Fibroblast of pulmonary artery (primary cell): ENCODE measurements at places on chromosomes 16 and 17.

GRCh38 chr17:66255527-66255971 is 26.3 kb upstream of the APOH start:
- no peak for DNase-seq

DNA sequence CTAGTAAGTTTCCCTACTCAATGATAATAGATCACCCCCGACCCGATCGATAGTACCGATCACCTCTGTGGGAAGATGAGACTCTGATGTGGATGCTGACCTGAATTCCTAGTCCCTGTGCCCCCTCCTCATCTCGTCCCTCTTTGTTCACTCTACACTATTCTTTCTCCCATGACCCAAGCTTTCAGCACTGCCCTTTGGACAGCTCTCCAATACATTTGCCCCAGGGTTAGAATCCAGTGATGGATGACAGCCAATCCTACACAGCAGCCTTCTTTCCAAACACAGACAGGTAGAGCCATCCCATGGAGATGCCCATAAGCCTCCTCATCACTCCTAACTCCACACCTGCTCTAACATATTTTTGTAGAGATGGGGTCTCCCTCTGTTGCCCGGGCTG is 141.1 kb downstream of the GSG1L start:
- no peak for DNase-seq

GRCh38 chr16:74695450-74696422 is 4.9 kb downstream of the MLKL start:
- peak; percentile 96 for DNase-seq

GRCh38 chr17:65041518-65041917 is 15.0 kb downstream of the GNA13 start:
- DNase-seq = no peak

DNA sequence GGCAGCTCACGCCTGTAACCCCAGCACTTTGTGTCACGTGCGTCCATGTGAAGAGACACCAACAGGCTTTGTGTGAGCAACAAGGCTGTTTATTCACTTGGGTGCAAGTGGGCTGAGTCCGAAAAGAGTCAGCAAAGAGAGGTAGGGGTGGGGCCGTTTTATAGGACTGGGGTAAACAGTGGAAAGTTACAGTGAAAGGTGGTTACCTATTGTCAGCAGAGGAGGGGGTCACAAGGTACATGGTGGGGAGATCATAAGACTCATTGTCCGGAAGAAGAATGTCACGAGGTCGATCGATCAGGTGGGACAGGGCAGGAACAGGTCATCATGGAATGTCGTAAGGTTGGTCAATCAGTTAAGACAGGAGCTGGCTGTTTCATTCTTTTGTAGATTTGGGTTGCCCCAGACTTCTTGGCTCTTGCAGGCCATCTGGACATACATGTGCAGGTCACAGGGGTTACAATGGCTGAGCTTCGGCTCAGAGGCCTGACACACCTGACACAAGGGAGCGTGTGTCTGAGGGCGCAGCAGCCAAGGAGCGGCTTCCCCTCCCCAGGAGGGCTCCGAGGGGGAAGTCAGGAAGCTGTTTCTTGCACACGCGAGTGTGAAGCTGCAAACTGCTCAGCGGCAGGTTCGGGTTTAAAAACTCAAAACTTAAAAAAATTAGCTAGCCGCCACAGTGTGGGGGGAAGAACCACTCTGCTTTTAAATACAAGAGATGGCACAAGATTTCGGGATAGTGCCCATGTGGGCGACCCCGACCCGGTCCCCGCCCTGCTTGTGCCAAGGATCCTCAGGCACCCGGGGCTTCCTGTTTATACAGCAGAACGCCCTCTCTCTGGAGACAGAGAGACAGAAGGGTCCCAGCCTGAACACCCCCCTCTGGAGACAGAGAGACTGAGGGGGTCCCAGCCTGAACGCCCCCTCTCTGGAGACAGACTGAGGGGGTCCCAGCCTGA is 12.4 kb upstream of the TEX19 start:
- DNase-seq = no peak

- no peak for DNase-seq
These were observed 133.9 kb downstream of the GAS7 start for GRCh38 chr17:10064536-10064935.

DNA sequence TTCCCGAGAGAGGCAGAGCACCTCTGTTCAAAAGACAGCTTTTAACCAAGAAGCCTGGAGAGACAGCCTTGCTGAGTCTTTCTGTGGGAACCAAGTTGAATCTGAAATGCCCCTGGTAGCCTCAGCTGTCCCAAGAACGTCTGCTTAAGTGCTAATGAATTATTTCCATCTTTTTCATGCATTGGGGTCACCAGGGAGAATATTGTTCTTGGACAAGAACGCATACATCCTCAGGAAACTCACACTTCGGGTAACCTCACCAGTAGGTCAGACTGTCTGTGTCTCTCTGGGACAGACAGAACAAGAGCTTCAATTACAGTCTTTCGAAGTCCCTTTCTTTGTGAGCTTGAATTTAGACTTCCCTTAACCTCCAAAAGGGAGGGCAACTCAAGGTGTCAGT is 134.6 kb upstream of the ADAMTS18 start:
- no peak for DNase-seq

GRCh38 chr17:17784657-17785267 is 52.0 kb downstream of the SREBF1 start:
- no peak for DNase-seq

GRCh38 chr17:40558300-40558889 is 6.9 kb downstream of the CCR7 start:
- DNase-seq = no peak

GRCh38 chr16:60642956-60643355 is 1393.3 kb downstream of the CDH8 start:
- peak; percentile 25 for DNase-seq

DNA sequence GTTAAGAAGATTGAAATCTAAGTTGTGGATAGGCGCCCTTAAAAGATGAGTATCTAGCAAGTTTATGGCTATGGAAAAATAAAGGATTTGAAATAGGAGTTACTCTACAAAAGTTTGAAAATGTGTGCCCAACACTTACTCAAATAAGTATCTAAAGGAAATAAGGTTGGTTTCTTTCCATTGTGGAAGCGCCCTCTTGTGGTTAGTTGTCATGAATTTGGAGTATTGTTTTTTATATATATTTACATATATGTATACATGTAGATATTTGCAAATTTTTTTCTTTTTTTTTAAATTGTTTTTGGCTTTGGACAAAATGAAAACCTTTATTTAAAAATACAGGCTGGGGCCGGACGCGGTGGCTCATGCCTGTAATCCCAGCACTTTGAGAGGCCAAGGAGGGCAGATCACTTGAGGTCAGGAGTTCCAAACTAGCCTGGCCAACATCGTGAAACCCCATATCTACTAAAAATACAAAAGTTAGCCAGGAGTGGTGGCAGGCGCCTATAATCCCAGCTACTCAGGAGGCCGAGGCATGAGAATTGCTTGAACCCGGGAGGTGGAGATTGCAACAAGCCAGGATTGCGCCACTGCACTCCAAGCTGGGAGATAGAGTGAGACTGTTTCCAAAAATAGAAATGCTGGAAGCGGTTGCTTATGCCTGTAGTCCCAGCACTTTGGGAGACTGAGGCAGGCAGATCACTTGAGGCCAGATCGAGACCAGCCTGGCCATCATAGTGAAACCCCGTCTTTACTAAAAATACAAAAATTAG is 24.0 kb upstream of the VPS4A start:
- DNase-seq = peak; percentile 87

- no peak for DNase-seq
These were observed 948.1 kb downstream of the KCNJ2 start for GRCh38 chr17:71117466-71117865.

DNA sequence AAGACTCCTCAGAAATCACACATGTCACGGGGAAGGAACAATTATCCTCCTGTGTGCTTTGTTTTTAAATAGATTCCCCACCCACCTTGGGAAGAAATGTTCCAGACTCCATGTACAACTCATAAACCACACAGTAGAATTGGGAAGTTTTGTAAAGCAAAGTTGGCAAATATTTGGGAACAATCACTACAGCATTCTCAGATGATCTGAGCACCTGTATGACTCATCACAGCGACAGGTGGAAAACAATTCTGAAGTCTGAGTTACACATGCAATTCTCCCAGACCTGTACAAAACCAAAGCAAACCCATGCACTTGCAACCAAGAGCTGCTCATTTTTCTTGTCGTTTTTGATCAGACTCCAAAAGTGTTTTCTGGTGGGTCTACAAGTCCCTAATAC is 14.4 kb upstream of the MYLK3 start:
- DNase-seq = no peak

DNA sequence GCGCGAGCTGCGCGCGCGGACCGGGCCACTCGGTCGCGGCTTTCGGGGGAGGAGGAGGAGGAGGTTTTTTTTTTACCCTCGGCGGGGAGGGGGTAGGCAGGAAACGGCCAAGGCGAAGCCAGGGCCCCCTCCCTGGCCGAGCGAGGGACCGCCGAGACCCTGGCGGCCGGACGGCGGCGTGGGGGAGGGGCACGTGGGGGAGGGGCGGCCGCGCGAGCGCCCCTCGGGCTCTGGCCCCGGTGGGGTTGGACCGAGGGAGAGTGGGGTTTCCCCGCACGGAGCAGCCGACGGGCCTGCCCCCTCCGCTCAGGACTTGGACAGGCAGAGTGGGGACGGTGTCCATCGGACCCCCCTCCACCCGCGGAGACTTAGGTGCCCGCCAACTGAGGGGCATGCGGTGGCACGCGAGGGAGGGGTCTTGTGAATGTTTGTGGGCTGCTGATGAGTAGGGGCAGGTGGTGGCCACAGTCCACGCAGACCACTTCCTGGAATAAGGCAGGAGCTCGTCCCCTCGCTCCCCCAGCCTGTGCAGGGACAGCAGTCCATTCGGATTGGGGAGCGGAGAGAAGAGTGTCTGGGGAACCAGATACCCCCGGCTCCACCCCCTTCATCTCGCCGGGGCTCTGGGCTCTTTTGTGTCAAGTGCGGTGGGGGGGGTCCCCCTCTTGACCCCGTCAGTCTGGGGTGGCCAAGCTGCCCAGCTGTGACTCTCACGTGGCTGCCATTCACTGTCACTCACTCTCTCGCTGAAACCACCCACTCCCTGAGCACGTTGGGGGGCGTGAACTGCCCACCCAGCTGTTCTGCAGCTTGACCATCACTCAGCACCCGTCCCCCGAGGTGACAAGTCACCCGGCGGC is 3.0 kb upstream of the CHD3 start:
- DNase-seq = peak; percentile 31

DNA sequence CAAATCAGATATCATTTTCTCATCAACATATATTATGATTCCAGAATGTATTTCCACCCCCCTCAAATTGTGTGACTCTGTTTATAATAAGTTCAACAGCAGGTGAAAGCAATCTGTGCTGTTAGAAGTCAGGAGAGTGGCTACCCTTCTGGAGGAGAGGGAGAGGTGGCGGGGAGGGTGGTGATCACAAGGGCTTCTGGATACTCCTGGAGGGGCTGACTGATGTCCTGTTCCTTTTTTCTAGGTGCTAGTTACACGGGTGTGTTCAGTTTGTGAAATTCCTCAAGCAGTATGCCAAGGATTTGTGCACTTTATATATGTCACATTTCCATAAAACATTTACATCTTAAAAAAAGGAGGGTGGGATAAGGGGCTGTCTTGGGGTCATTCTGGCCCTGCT is 119.1 kb downstream of the IRF8 start:
- no peak for DNase-seq

DNA sequence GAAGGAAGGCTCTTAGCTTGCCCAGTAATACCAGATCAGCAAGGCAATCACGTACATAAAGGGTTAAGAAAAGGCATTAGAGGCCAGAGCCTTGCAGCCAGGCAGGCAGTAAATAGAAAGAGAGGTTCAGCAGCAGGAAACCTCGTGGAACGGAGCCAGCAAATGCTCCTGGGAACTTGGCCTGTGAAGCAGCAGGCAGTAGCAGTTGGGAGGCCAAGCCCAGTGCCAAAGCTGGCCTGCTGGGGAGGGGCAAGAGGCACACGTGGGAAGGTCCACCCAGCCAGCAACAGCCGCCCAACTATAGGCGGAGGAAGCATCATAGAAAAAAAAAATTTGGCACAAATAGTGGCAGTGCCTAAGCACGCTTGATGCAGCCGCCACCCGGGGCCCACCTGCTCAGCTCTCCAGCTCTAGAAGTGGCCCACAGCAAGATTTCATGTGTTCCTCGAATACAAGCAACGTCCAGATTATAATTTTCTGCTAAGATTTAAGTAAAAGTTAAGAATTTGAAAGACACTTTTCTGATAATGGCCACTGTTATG is 2339.5 kb downstream of the TP53TG3F start:
- DNase-seq = no peak

- peak; percentile 79 for DNase-seq
These were observed 19.9 kb downstream of the CEP295NL start for GRCh38 chr17:78883089-78883532.

DNA sequence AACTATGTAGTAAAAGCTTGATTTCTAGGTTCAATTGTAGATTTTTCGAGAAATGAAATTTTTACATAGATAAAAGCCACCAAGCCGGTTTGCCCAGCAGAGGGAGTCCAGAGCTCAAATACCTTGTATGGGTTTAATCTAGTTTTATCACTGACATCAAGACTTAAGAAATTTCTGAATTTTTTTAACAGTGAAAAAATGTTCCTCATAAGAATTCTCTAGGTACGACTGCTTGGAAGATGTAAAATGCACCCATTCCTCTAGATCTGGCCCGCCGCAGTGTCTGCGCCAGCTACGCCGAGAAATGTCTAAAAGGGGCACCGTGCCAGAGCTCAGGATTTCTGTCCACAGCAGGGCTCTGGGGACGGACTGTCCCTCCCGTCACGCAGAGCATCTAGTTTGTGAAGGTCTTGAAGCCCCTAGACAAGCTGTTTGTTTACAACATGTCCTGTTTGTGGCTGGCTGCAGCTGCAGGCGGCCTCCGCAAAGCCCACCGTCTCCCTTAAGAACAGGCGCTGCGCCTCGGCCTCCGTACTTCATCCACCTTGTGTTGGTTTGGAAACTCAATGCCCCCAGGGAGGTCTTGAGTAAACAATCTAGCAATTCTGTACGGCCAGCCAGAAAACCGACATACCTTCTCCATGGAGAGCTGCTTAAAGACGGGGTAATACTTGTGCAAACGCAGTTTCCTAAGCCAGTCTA is 24.8 kb downstream of the MAP1LC3B start:
- peak; percentile 73 for DNase-seq

DNA sequence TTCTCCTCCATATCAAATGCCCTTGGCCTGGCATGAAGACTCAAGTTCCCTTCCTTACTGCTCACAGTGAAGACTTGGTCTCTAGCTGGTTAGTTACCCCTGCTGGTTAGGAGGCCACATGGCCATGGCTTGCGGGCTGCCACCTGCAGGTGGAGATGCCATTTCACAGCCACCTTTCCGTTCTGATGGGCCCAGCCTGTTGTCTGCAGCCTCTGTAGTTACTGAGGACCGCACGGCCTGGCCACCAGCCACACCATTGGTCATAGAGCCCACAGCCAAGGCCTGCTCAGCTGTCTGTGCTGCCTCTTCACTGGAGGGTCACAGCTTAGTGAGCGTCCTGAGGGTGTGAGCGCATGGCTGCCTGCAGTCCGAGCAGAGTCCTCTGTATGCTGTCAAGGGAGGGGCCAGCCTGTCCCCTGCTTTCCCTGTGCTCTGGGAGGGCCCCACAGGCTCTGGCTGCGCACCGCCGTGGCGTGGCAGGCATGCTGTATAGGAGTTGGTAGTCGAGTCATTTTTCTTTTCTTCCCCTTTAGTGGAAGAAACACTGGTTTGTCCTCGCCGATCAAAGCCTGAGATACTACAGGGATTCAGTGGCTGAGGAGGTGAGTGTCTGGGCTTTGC is 59.2 kb downstream of the PLD6 start:
- DNase-seq = no peak
